NCI-H69 (cell line): ENCODE measurements at places on chromosomes 7 and 10.
A peak's percentile ranks its signal among the peaks of the same experiment; 100 is the strongest.

- DNase-seq = no peak
These were observed 152.1 kb downstream of the OAT start for GRCh38 chr10:124266468-124267230.

GRCh38 chr10:78778444-78779338, 290.1 kb upstream of the ZMIZ1 start:
- DNase-seq = no peak

GRCh38 chr10:104308439-104308903, 29.8 kb downstream of the ITPRIP start:
- no peak for DNase-seq

DNA sequence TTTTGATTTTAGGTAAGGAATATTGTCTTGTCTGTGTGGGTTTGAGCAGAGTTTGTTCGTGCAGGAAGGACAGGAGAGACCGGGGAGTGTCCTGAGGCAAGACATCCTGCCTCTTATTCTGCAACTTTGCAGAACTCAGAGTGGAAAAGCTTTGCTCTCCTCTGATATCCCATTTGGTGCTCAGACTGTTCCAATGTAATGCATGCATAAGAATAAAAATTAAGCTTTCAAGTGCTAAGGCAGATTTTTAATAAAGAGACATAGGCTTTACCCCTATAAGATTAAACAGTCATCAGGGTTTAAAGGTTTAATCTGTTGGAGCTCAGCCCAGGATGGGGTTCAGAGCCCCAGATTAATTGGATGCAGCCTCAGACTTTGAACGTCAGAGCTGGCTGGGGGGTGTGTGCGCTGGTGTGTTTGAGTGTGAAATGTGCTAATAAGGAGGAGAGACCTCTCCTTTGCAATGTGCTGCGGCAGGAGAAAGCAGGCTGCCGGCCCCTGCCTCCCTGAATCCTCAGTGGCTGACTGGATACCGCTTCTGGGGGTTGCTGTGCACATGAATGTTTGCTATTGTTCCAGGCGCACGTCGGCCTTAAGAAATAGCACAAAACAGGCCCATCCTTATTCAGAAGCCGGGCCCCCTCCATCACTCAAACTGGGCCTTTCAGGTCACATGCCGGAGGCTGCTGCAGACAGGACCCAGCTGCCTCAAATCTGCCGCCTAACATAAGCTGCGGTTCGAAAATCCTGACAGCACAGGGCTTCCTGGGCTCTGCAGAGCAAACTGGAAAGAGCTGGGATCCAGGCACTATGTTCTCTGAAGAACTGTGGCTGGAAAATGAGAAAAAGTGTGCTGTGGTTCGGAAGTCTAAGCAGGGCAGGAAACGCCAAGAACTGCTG, 84.1 kb upstream of the PRR15 start:
- no peak for DNase-seq

DNA sequence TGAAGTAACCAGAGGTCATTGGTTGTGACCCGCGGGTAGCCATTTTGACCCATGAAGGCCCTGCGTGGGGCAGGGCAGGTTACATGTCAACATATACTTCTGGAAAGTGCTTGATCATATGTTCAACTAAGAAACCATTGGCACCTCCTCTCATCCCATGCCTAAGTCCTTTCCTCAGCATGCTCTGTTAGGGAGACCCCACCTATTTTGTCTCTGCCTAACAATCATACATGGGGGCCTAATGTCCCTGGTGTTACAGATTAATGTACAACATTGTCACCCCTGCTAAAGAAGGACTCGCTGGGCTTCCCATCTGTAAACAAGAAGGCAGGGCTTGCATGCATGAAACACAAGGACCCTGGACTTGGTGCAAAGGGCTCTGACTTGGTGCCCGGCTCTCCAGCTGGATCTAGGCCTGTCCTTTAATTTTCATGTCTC, 133.7 kb upstream of the TNS3 start:
- no peak for DNase-seq

DNA sequence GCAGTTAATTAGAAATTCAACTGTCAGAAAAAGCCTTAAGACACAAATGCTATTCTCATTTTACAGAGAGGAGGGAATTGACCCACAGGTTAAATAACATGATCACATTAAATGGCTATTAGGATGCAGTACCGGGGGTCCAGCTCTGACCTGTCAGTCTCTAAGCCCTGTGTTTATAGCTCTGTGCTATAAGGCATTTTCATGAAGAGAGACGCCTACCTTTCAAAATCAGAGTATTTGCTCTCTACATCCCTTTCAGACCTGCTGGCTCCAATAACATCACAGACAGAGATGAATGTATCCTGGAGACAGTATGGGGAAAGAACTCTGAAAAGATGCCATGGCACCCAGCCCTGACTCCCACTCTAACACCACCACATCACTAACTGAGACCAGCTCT, 189.9 kb upstream of the PRSS58 start:
- peak; percentile 9 for DNase-seq

DNA sequence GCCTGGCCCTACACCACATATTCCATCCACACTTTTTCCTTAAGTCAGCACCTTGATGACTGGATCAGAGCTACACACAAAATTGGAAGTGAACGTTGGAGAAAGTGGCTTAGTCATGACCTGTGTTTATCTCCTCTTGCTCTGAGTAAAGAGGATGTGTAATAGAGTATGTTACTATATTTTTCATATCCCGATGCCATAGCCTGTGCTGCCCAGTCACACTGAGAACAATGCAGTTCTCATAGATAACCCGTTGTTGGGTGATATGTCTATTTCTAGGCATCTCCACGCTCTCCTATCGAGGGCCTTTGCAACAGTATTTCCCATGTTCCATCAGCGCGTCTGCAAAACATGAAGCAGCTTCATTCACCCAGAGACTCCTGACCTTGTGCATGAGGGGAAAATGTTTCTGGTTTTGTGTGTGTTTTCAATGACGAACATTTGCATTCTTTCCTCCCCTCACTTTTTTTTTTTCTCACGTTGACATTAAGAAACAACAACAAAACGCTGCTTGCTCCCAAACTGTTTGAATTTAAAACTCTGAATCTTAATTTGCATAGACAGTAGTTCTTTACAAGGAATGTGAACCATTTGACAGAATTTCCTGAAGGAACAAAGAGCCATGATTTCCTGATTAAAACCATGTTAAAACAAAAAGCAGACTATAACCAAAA, 43.4 kb downstream of the GRK5 start:
- DNase-seq = no peak

DNA sequence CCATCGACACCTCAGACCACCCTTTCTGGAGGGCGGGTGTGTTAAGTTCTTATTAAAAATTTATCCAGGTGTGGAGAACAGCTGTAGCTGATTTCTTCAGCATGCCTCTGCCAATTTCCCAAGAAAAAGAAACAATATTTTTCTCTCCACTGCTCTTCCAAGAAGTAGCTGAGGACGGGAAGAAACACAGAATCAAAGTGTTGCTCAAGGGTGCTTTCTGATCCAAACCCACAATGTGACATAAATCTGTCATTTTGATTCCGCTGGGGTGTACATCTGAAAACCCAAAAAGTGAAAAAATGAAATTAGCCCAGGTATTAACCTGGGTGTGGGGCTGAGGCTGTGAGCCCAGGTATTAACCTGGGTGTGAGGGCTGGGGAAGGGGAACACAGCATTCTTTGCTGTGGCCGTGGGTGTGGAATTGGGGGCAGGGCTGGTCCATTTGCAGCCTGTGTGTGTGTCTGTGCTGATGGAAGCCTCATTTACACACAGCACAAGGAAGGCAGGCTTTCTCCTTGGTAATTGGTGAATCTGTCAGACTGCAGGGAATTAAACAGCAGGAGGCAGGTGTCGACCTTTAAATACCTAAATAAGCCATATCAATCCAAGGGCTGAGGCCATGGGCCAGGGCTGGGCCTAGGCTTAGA, 48.4 kb upstream of the CCDC3 start:
- peak; percentile 15 for DNase-seq

GRCh38 chr10:33723181-33723580, 388.7 kb upstream of the NRP1 start:
- no peak for DNase-seq

- DNase-seq = no peak
These were observed 45.2 kb downstream of the PARD3 start for GRCh38 chr10:34769899-34770298.

DNA sequence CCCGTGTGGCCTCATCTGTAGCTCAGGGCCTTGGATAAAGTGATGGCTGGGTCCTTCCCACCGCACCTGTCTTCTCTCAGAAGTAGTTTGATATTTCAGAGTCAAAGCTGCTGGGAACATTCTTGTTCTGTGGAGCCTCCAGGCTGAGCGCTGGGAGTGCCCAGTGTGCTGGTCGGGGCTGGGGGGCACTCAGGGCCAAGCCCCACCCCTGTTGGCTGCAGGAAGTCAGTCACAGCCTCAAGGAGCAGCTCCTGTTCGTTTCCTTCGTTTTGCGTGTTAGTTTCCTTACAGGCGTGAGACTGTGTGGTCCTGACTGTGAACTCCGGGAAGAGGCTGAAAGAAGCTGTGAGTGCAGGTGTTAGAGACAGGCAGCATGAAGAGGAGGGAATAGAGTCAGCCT, 33.2 kb downstream of the POR start:
- DNase-seq = no peak

GRCh38 chr10:24542314-24543270, 181.1 kb downstream of the ARHGAP21 start:
- DNase-seq = no peak

GRCh38 chr10:127090138-127090537, 106.3 kb downstream of the INSYN2A start:
- DNase-seq = peak; percentile 39

DNA sequence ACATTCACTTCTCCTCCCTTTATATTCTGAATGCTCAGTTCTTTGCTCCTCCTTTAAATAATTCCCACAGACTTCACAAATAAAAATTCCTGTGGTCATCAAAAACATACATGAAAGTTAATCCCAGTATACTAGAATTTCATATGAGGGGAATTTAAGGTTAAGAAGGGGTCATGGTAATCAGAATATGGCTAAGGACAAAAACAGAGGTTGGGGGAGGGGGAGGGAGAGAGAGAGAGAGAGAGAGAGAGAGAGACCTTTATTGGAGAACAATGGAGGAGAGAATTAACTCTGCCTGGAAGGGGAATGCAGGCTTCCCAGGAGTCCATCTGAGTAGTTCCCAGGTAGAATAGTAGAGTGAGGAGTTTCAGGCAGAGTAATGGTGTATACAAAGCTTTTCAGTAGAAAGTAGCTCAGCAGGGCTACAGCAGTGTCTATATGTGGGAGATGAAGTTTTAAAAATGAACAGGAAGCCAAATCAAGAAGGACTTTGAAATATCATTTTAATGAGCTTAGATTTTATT, 5.2 kb upstream of the CUBN start:
- DNase-seq = no peak

- DNase-seq = no peak
These were observed 384.1 kb upstream of the STEAP1 start for GRCh38 chr7:89770161-89770560.

DNA sequence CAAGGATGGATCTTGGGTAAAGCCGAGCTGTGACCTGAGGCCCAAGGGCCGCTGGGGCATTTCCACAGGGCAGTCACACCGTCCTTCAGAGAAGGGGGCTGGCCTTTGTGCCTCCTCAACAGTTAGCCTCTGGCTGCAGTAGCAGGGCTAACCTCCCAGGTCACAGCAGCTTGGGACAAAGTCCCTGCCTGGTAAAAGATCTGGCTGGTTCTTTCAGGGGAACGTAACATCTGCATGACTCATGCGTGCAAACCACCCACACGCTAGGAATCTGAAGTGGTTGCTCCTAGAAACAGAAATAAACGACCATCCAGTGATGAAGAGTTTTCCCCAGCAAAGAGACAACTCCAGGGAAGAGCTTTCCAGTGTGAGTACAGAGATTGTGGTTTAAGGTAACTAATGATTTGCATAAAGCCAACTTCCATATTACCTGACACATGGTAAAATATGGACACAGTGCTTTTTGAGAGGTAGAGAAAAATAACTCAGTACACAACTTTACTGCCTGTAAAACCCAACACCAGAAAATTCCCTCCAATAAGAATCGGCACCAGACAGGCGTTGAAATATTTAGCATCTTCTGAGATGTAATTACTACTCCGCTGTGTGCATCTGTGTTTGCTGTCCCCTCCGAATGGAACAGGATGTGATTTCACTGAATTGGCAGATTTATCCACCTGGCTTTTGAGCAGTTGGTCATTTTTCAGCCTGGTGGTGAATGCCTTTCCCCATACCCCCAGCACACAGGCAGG, 84.9 kb upstream of the ADRB1 start:
- DNase-seq = peak; percentile 85

GRCh38 chr7:6160191-6160623, 112.2 kb downstream of the CYTH3 start:
- DNase-seq = peak; percentile 55

DNA sequence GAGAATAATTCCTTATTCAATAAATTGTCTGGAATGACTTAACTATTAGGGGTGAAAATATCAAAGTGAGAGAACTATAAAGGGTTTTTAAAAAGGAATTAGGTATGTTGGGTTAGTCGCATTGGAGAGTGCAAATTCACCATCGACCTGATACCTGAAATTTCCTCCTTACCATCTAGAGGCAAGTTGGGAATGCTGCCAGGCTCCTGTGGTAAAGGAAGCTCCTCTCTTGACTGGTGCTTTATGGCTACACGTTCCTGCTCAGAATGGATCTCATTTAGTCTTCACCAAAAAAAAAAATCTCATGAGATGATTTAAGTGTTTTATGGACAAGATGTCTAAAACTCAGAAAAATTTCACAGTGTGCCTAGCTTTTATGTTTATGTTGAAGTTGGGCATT, 129.8 kb downstream of the EGFR start:
- DNase-seq = no peak

- DNase-seq = peak; percentile 63
These were observed 1301.5 kb upstream of the SORCS1 start for GRCh38 chr10:108465871-108466641.

- DNase-seq = peak; percentile 1
These were observed 299.9 kb upstream of the HABP2 start for GRCh38 chr10:113252650-113253618.

GRCh38 chr10:21048068-21048467, 151.0 kb upstream of the NEBL start:
- no peak for DNase-seq

DNA sequence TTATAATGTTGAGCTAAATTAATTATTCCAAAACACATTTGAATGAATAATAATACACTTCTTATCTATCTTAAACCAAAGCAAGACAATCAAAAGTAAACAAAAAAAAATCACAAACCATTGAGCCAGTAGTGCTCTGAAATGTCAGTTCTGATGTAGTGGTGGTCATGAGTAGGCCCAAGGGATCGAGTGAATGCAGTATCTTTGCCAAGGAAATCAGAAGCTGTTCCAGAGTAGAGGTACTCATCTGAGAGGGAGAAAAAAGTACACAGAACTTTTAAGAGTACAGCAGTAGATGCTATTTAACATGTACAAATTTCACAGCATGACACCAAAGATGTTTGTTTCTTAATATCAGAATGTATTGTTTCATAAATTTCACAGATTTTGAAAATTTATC, 121.5 kb downstream of the SEMA3D start:
- no peak for DNase-seq

- DNase-seq = no peak
These were observed 4.7 kb upstream of the LANCL2 start for GRCh38 chr7:55360486-55360885.
